Stimulated activated CD8-positive, alpha-beta memory T cell treated with anti-CD3 and anti-CD28 coated beads, Interleukin-2, amount 100 ng/mL, for 1 hour (primary cell): ENCODE measurements at places on chromosomes 12 and 14.
A peak's percentile ranks its signal among the peaks of the same experiment; 100 is the strongest.

GRCh38 chr14:106538201-106538600 is 1011.8 kb downstream of the TMEM121 start:
- DNase-seq = no peak

- DNase-seq = no peak
Observed at GRCh38 chr12:48881686-48882314, 16.1 kb upstream of the RND1 start.

GRCh38 chr12:1650260-1650977 is 21.4 kb downstream of the WNT5B start:
- no peak for DNase-seq

DNA sequence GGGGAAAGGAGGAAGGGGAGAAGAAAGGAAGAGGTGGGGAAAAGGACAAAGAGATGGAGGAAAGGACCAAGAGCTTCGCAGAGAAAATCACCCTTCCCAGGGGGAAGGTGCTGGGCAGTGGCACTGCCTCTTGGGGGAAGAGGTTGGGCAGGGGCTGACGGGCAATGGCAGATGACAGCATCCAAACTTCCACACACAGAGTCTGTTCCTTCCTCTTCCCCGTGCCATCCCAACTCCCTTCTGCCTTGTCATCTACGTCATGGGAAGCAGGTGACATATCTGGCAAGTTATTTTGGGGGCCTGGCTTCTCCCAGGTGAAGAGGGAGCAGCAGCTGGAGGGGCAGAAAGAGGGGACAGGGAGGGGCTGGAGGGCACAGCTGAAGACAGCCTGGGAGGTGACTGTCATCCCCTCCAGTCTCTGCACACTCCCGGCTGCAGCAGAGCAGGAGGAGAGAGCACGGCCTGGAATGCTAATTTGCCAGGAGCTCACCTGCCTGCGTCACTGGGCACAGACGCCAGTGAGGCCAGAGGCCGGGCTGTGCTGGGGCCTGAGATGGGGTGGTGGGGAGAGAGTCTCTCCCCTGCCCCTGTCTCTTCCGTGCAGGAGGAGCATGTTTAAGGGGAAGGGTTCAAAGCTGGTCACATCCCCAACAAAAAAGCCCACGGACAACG is 43.9 kb upstream of the IQSEC3 start:
- DNase-seq = no peak

DNA sequence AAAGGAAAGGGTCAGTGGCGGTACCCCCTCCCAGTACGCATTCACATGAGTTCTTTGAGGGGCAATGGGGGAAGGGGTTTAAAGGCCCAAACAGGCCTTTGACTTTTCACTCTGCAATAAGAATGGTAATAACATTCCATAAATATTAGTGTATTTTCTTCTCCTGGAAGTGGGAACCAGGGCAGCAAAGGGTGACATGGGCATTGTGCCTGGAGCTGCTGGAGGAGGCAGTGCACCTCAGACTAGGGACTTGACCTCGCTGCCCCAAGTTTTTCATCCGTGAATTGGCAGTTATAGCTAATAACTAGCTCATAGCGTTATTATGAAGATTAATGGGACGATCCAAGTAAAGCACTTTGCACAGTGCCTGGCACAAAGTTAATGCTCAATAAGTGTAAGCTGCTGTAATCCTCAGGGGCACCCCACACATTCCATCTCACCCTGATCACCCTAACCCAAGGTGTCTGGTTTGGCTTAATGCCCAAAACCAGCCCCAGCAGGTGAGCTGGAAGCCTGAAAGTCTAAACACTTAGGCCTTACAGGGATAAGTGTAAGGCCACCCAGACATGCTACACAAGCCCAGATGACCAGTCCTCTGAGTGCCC is 2.8 kb upstream of the KCNH3 start:
- DNase-seq = no peak

DNA sequence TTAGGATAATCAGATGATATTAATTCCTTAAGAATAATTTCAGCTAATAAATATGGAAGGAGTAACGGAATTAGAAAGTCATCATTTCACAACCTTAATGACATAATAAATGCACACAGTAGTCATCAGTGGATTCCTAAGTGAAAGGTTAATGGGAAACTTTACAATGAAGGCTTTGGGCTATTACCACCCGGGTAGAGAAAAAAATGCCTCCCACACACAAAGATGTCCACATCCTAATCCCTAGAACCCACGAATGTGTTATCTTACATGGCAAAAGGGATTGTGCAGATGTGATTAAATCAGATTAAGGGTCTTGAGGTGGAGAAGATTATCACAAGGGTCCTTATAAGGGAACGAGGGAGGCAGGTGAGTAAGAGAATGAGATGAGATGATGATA is 5.6 kb downstream of the TMED10 start:
- no peak for DNase-seq

DNA sequence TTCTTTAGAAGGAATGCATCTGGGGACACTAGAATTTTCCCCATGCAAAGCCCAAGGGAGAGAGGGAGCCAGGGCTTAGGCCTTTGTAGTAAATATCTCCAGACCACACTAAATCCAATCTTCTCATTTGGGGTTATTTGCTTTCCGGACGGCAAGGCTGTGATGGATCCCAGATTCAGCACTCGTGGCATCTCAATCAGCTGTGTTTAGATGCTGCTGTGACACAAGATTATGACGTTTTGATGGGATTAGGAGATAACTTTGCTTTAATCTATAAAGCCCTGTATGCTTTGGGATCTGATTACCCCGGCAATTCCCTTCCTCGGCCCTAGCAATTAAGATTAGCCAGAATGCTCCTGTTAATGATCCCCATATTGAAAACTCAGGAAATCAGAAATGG is 686.7 kb upstream of the TBX3 start:
- DNase-seq = no peak

DNA sequence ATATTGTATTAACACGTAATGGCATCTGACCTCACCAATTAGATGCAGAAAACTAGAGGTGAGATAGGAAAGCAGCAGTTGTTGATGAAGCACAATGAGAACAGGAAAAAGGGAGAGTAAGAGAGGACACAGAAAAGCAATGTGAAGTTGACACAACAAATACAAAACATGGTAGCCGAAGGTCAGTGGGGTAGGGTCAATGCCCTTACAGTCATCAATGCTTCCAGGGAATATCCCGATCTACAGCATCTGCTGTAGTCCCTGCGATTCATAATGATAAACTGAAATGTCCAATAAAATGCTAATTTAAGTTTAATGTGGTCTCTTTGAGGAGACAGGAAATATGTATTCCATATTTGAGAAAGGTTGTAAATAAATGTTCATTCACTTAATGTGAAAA is 2.9 kb upstream of the COL2A1 start:
- no peak for DNase-seq

DNA sequence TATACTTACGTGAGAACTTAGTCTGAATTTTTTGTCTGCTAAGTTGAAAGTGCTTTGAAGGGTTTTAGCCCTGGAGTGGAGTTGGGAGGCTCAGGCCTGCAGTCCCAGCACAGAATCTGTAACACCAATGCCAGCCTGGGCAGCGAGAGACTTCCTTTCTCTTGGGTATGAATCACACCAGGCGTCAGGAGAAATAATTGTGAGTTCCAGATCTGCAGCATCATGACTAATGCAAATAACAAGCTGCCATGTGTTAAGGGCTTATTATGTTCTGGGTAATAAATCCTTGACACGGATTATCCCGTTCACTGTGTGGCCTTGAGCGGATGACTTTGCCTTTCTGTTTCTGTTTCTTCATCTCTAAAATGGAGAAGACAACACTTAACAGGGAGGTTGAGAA is 70.6 kb downstream of the B4GALNT3 start:
- DNase-seq = no peak

DNA sequence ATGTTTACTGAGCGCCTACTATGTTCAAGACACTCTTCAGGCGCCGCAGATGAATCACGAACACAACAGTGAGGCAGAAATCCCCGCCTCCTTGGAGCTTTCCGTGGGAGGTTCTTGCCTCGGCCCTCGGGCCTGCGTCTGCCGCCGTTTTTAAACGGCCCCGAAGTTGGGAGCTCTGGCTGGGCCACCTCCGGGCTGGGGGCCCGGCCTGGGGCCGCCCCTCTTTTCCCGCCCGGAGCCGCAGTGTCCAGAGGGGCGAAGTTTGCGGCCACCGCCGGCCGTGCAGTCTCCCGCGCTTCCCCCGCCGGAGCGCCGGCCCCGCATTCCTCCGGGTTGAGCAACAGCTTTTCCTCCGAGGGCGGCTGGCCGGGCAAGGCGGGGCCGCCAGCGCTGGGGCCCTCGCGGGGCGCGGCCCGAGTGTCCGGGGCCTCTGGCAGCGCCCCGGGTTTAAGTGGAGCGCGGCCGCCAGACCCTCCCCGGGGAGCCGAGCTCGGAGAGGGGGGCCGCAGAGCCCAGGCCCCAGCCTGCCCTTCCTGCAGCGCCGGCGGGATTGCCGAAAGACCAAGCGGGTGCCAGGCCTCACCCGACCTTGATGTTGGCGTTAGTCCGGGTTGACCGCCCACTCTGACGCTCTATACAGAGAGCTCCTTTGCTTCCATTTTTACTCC is 18.7 kb upstream of the CTDSP2 start:
- DNase-seq = peak; percentile 11

GRCh38 chr12:131017477-131017991 is 63.8 kb downstream of the ADGRD1 start:
- no peak for DNase-seq

DNA sequence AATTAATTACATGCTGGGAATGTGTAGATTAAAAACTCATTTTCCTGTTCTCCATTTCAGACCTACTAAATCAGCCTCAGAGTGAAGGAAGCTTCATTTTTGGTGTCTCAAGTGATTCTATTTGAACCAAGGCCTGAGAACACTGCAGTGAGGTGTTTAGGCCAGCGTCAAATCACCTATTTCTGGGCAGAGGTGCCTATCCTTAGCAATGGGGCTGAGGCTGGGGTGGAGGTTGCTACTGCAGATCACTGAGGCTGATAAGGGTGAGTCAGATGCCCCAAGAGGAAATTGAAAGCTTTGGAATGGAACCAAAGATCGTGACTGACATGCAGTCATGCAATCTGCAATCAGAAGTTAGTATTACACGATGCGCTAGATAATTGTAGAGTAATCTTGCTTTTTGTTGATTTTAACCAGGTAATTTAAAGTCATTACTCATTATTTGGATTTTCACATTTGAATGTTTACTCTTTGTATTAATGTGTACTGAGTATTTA is 4.4 kb downstream of the TXNRD1 start:
- peak; percentile 27 for DNase-seq

DNA sequence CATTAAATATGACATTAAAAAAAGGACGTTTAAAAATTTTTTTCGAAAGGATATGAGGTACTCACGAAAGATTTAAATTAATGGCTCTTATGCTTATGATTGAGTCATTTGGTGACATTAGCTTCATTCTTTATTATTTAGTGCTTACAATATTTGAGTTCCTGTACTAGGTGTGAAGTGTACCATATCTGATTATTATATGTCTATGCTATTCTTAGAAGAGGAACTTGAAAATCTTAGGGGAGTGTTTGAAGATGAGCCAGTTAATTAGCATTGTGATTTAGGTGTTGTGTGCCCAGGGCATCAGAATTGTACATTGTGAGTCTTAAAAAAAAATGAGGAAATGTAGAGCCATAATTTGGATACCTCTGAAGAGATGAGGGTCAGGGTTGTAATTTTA is 118.6 kb downstream of the FUT8 start:
- DNase-seq = no peak

GRCh38 chr14:82905762-82906161 is 1372.1 kb upstream of the SEL1L start:
- no peak for DNase-seq

GRCh38 chr14:95274279-95274678 is 45.4 kb downstream of the CLMN start:
- DNase-seq = no peak

- DNase-seq = no peak
Observed at GRCh38 chr14:72014486-72014885, 82.3 kb downstream of the RGS6 start.

DNA sequence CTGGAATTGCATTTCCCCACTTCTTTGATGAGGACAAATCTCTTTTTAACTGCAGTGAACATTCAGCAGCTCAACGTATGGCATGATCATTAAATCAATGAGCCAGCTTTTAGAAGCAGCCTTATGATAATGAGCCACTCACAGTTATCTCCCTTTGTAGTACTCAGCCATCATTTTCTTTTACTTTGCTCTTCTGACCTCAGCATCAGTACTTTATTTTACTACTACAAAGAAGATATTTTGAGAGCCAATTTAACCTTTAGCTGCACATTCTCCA is 250.0 kb upstream of the CLEC14A start:
- DNase-seq = no peak

DNA sequence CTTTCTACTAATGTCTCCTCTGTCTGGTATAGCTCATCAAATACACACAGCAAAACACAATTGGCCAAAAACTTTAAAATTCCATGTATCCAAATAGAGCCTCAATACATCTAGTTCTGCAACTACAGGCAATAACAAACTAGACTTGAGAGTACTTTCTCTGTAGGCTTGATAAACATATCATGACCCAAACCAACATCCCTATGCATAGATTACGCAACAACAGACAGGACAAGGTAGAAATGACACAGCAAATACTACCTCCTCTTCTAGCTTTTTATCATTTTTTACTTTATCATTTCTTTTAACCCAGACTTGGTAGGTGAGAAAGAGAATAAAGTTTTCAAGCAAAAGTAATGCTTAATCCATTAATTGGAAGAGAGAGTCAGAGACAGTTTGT is 41.8 kb downstream of the EML5 start:
- no peak for DNase-seq

DNA sequence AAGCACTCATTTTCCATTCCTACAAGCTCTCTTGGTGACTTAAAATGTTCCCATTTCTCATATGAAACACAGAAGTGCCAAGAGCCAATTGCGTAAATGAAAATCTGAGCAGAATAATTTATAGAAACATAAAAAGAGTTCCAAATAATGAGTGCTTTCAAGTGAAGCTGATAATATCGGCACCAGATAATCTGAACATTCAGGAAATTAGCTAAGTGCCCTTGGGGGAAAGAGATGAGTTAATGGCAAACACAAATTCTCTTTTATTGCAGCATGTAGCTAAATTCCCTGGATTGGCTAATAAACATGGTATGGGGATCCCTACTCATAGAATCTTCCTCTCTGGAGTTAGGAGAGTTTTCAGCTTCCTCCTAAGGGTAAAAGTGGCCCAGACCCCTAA is 46.7 kb downstream of the DAD1 start:
- DNase-seq = no peak

DNA sequence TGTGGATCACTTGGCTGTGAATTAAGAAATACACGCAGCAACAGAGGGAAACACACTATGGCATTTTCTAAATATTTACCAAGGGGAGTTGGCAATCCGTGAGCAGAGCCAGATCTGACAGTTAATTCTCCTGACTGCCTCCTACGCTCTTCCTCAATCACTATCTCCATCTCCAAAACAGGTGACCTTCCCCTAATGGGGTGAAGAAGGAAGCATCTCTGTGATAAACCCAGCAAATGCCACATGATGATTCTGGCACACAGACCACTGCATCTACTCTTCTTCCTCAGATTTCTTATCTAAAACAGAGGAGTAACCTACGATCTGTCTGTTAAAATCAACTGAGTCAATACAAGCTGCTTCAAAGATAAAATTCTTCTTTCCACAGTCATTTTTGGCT is 4.4 kb downstream of the SPTB start:
- no peak for DNase-seq

DNA sequence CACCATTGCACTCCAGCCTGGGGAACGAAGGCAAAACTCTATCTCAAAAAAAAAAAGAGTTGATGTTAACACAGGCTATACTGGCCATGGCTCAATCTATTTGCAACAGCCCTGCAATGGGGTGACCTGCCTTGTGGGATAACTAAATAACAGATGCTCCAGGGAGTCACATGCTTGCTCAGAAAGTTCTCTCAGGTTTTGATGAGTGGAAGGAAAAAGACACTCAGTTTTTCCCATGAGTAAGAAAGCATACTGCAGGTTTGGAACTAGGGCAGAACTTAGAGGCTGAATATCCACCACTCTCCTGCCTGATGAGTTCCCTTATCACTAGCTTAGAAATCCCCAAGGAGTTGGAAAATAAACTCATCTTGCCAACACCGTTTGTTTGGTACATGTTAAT is 16.9 kb downstream of the WSB2 start:
- DNase-seq = no peak
